ENCODE measurements at places on chromosomes 16 and 17.

DNA sequence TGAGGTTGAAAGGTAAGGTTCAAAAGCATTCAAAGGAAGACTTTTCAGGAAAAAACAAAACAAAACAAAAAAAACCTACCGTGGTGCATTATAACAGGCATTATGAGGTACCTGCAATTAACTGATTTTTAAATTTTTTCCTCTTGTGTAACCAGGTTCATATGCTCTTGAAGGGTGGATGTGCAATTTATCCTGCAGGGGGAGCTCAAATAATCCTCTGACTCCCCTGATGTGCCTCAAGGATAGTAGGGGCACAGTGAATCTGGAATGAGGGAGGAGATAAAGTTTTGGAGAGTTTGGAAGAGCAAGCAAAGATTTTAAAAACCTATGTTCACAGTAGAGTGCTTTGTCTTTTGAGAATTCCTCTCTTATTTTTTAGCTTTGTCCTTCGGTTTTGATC is 1349.4 kb downstream of the CDH8 start:
- DNase-seq = no peak

GRCh38 chr16:5875416-5875815 is 777.8 kb upstream of the EEF2KMT start:
- no peak for DNase-seq

DNA sequence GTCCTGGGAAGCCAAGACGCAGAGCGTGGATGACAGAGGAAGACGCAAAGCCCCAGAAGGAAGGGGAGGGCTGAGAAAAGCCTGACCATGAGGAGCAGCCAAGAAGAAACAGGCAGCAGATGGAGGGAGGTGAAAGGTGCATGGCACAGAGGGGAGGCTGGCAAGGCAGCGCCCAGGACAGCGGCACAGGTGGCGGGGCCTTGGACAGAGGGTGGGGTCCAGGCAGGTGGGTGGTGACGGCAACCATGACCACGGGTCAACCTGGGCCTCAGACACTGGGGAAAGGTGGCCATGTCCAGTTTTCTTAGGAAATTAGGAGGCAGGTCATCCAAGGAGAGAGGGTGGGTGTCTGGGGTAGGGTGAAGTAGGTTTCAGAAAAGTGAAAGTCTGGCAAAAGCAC is 17.0 kb downstream of the ARHGAP17 start:
- DNase-seq = no peak

- no peak for DNase-seq
Observed at GRCh38 chr17:33055746-33056145, 64.1 kb downstream of the SPACA3 start.

- DNase-seq = no peak
Observed at GRCh38 chr16:70704586-70704985, 18.7 kb upstream of the MTSS2 start.

DNA sequence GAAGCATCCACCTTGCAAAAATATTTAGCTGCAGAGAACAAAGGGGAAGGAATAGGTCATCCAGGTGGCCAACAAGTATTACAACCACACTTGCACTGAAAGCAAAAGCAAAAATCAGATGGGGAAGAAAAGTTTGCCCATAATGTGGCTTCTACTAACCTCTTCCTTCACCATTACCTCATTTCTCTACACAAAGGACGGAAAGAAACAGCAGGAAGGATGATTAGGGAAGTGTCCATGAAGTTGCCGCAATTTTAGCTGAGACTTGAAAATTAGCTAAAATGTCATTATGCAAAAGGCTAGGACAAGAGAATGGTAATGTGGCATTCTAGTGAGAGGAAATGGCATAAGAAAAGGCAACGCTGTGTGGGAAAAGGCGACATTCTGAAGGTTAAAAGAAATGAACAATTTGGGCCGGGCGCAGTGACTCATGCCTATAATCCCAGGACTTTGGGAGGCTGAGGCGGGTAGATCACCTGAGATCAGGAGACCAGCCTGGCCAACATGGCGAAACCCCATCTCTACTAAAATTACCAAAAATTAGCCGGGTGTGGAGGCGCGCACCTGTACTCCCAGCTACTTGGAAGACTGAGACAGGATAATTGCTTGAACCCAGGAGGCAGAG is 13.7 kb downstream of the KANSL1 start:
- no peak for DNase-seq

GRCh38 chr17:39318636-39319035 is 82.8 kb downstream of the FBXL20 start:
- DNase-seq = no peak

- no peak for DNase-seq
Observed at GRCh38 chr17:38996660-38997337, 29.6 kb upstream of the FBXO47 start.

DNA sequence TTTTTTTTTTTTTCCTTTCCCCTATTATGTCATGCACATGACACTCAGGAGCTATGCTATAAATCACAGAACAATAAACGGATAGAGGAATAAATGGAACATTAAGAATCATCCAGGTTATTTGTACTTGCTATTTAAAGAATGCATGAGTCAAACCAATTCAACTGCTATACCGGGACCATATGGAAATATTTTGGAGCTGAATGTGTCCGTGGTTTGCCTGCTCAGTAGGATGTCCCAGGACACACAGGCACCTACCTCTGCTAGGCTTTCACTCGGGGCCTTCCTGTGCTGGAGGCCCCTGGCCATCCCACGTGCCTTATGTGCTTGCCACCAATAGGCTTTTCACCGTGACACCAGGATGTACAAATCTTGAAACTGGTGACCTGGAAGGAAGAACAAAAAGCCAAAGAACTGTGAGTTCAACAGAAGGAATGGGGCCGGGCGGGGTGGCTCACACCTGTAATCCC is 15.3 kb upstream of the SEC14L1 start:
- no peak for DNase-seq

- DNase-seq = peak; percentile 73
Observed at GRCh38 chr17:17440010-17440843, 36.6 kb upstream of the MED9 start.

DNA sequence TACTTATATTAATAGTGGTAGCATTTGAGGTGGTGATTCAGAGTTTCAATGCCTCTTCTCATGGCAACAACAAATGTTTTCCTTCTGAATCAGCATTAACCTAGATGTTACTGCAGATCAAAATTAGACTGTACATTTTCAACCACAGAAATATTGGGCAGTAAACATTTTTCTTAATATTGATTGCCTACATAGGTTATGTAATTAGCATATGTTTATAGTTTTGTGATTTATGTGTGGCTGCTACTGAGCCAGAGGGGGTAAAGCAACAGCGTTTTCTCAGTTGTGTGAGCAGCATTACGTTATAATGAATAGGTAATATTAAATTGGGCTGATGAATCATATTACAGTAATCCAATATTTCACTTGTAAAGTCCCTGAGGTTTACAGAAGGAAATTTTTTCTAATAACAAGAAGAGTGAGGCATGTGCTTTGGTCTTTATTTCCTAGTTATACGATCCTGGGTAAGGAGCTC is 18.8 kb upstream of the BMERB1 start:
- DNase-seq = no peak

DNA sequence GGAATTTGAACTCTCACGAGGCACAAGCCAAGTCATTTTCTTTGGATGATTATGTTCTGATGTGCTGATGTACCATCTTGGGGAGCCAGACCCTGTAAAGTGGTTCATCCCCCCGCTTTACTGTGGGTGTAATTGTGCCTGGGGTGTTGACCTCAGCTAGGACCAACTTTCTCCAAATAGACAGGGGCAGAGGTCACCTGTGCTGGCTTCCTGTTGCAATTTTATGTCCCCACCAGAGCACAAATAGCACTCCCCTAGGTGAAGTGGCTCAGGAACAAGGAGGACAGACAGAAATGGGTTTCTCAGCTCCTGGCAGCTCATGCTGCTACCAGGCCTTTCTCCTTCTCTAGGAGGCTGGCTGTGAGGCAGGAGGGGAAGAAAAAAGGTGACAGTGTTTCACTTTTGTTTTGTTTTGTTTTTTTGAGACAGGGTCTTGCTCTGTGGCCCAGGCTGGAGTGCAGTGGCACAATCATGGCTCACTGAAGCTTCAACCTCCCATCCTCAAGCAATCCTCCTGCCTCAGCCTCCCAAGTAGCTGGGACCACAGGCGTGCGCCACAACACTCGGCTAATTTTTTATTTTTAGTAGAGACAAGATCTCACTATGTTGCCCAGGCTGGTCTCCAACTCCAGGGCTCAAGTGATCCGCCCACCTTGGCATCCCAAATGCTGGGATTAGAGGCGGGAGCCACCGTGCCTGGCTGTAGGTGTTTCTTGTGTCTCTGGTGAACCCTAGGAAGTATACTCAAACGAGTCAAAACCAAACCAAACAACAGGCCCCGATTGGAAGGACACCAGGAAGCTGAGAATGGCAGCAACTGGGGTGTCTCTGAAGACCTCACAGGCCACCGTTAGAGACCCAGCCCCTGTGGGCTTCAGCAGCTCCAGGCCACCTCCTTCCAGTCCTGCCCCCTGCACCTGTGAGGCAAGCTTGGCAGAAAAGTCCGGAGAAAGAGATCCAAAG is 32.5 kb upstream of the WFIKKN2 start:
- DNase-seq = peak; percentile 29
